ENCODE measurements at places on chromosomes 5 and 9.

DNA sequence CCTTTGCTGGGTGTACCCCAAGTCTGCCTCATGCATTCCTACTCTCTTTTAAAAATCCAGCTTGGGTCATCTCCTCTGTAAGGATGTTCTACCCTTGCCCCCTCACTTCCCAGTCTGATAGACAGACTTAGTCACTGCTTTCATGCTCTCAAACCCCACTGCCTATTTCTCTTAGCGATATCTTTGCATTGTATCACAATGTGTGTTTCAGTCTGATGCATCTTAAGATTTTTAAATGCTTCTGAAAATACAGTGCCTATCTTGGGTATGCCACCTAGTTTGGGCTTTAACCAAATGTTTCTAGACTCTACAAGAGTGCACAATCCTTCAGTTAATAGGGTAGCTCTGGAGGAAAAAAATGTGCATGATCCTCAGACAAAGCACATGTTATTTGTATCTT, 97.8 kb downstream of the SNX18 start:
- DNase-seq = no peak

GRCh38 chr5:141496038-141496437, 7.2 kb downstream of the PCDHGC5 start:
- no peak for DNase-seq

- no peak for DNase-seq
Observed at GRCh38 chr9:116058421-116058820, 95.2 kb upstream of the PAPPA start.

DNA sequence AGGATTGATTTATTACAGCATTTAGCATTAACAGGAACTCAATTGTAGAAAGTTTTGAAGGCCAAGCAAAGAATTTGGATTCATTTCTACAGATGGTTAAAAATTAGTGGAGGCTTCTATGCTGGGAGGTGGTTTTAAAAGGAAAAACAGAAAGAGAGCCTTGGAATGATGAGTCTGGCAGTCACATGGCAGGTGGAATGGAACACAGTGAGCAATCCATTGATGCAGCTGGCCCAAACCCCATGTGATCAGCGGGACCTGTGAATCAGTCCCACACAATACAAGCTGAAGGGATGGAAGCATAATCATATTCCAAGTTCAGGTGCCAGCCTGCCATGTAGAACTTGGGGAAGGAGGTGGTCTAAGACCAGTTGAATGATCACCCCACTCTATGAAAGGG, 147.9 kb downstream of the PIP5K1B start:
- DNase-seq = no peak

All from NCI-H1092 (cell line).